ENCODE measurements at places on chromosomes 13 and 19.

GRCh38 chr19:53409505-53410204 is 14.7 kb downstream of the ZNF765 start:
- DNase-seq = no peak

DNA sequence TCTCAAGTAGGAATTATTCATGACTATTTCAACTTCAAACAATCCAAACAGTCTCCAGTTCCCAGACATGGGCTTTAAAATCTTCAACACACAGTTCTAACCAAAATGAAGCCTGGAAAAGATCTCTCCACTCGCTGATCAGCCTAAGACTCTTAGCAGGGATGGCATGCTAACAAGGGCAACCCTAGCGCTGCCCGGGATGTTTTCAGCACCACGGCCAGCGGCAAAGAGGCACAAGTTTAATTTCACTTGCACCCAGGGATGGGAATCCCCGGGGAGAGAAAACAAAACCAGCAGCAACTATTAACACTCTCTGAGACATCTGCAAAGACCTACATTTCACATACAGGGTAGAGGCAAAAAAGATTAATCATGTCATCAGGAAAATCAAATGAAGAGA is 43.0 kb downstream of the CACNA1A start:
- peak; percentile 13 for DNase-seq

DNA sequence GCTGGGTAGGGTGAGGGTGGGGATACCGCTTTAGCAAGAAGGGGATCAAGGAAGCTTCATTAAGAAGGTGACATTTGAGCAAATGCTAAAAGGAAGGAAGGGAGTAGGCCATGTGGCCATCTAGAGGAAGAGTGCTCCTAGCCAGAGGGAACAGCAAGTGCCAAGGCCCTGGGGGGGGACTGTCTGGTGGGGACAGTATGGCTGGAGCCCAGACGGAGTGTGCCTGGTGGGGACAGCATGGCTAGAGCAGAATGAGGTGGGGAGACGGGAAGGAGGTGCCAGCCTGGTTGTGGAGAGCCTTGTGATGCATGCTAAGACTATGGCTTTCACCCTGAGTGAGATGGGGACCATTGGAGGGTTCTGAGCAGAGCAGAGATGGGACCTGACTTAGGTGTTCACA is 2.1 kb upstream of the TGFB1 start:
- DNase-seq = no peak

- no peak for DNase-seq
Measured at GRCh38 chr19:42064432-42064831, 5.6 kb downstream of the GRIK5 start.

DNA sequence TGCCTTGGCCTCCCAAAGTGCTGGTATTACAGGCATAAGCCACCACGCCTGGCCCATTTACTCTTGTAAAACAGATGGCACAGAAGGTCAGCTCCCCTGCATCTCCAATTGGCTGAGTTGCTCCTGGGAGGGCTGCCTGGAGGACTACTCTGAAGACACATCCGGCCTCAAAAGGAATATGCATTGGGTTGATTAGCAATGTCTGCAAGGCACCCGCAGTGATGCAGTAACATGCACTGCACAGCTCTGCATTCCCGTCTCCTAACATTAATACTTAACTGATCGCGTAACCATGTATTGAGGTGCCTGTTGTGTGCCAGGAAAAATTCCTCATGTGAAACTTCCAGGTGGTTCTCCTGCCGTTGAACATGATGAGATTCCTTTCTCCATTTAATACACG is 5.0 kb downstream of the ELAVL3 start:
- no peak for DNase-seq

- no peak for DNase-seq
Measured at GRCh38 chr13:98563071-98563470, 13.8 kb downstream of the STK24 start.

DNA sequence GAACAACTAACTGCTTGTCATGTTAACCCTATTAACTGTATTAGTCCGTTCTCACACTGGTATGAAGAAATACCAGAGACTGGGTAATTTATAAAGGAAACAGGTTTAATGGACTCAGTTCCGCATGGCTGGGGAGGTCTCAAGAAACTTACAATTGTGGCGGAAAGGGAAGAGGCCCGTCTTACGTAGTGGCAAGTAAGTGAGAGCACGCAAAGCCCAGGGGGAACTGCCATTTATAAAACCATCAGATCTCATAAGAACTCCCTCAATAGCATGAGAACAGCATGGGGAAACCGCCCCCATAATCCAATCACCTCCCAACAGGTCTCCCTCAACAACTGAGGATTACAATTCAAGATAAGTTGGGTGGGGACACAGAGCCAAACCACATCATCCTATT is 34.7 kb downstream of the PHF11 start:
- DNase-seq = no peak

GRCh38 chr13:99072941-99073340 is 95.1 kb upstream of the DOCK9 start:
- DNase-seq = no peak

- peak; percentile 97 for DNase-seq
Measured at GRCh38 chr19:20661150-20661819, at the start of gene ZNF626. ZNF626 (minus strand) TSS chr19:20661571; CDS start chr19:20661446, 125 bp downstream.

GRCh38 chr13:41562541-41563178 is 105.3 kb downstream of the RGCC start:
- no peak for DNase-seq

DNA sequence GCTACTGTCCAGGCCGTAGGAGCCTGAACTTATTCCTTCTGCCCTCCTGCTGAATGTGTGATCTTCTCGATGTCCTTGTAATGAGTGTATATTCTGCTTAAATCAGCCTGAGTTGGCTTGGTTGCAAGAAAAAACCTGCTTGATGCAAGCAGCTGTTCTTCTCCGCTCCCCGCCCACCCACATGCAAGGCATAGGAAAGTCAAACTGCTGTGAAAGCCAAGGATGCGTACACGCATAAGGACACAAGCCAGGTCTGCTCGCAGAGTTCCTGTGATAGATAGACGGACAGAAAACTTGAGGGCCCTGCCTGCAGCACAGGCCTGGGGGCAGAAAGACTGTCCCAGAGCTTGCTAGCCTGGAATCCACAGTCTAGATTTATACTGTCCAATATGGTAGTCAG is 101.1 kb downstream of the DNAJC15 start:
- DNase-seq = no peak

- peak; percentile 81 for DNase-seq
Measured at GRCh38 chr13:76792731-76793347, 93.4 kb downstream of the KCTD12 start.

DNA sequence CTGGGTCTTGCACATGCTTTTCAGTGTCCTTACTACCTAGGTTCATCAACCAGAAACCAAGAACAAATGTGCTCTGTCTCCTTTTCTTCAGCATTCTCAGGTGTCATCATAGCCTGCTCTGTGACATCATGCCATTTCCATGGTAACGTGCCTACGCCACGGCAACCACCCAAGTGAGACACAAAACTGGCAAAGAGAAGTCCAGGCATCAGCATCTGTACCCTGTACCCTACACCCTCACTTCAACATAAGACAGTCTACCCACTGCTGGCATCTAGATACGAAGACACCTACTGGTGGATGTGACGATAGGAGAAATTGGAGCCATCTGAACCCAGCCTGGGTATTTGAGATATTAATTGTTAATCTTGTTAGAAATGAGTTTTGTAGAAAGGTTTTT is 13.3 kb downstream of the ZC3H4 start:
- no peak for DNase-seq

- DNase-seq = peak; percentile 47
Measured at GRCh38 chr13:28336193-28336657, 158.7 kb downstream of the FLT1 start.

- DNase-seq = peak; percentile 65
Measured at GRCh38 chr13:51838240-51838846, 6.6 kb downstream of the TMEM272 start.

DNA sequence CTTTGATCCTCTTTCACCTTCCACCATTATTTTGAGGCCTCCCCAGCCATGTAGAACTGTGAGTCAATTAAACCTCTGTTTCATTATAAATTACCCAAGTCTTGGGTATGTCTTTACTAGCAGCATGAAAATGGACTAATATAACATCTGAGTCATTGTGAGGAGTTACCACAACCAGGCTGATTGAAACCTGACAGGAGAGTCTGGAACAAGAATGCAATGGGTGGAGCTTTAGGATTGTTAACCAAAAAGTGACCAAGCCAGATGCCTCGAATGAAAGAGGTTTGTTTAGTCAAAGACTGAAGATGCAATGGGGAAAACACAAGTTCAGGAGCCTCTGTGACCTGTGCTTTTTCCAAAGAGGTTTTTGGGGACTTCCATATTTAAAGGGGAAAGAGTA is 659.0 kb downstream of the SLITRK6 start:
- DNase-seq = no peak

DNA sequence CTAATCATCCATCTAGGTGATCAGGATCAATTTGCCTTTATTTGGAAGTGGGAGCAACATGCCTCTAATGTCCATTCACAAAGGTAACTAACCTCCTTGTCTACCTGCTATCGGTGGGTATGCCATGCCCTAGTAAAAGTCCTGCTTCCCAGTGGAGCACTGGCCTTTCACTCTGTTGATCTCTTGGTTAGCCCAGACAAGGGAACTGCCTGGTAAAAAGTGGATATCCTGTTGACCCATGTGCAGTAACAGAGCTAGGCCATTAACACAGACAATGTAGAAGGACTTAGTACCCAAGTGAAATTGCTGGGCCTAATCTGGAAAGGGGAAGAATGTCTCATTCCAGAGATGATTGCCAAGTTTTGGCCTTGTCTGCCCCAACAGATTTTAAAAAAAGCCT is 171.5 kb upstream of the CSNK1A1L start:
- DNase-seq = peak; percentile 47

GRCh38 chr13:33550885-33551284 is 265.3 kb upstream of the STARD13 start:
- DNase-seq = no peak

DNA sequence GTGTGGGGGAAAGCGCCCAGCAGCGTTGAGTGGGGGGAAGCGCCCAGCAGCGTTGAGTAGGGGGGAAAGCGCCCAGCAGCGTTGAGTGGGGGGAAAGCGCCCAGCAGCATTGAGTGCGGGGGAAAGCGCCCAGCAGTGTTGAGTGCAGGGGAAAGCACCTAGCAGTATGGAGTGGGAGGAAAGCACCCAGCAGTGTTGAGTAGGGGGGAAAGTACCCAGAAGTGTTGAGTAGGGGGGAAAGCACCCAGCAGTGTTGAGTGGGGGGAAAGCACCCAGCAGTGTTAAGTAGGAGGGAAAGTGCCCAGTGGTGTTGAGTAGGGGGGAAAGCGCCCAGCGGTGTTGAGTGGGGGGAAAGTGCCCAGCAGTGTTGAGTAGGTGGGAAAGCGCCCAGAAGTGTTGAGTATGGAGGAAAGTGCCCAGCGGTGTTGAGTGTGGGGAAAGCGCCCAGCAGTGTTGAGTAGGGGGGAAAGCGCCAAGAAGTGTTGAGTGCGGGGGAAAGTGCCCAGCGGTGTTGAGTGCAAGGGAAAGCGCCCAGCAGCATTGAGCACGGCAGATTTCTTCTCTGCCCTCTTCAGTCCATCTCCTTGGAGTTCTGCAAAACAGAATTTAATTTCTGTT is 138.4 kb downstream of the ATP11A start:
- no peak for DNase-seq

GRCh38 chr13:71218960-71219359 is 648.0 kb downstream of the DACH1 start:
- DNase-seq = no peak

DNA sequence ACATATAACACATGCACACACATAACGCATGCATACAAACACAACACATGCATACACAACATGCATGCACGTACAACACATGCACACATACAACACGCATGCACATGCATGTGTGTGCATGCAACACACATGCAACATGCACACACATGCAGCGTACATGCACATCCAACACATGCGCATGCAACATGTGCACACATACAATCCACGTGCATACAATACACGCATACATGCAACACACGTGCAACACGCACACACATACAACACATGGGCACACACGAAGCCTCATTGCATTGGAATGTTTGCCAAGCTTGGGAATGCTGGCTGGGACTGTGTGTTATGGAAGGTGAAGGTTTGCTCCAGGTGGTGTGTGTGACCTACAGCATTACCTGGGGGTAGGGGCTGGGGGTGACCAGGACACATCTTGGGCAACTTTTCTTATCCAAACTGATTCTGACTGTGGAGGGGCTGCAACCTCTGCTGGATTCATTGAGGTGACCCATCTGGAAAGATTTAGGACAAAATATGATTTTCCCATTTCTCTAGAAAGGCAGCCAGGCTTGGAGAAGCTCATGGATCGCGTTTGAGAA is 58.9 kb downstream of the SPACA7 start:
- no peak for DNase-seq

DNA sequence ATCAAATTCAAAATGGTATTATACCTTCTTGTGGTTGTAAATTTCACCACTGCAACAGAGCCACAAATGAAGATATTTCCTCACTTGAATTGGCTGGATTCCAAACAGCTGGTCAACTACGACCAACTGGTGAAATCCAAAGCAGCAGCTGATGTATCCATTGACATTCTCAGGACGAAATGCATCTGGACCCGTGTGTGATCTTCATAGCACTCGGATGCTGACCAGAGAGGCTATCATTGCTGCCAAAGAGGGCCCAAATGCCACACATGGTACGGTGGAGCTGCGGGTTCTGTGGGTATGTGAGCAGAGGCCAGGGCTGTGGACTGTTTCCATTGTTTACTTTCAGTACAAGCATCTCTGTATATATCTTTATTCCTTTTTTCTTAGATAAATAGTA is 25.6 kb upstream of the PCCA start:
- no peak for DNase-seq

DNA sequence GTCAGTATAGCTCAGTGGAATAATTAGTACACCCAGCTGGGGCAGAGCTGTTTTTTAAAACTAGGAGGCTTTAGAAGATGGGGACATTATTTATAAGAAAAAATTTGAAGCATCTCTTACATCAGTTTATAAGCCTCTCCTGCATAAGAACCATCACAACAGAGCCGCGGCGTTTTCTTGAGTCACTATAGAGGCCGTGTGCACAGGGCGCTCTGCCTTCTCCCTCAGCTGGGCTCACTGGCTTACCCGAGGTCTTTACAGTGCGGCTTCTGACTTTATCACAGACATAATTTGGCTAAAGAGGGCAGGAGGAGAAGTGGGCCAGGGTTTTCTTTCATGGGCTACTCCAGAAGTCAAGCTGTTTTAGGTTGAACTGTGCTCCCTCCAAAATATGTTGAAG is 135.5 kb upstream of the RNF113B start:
- DNase-seq = no peak

DNA sequence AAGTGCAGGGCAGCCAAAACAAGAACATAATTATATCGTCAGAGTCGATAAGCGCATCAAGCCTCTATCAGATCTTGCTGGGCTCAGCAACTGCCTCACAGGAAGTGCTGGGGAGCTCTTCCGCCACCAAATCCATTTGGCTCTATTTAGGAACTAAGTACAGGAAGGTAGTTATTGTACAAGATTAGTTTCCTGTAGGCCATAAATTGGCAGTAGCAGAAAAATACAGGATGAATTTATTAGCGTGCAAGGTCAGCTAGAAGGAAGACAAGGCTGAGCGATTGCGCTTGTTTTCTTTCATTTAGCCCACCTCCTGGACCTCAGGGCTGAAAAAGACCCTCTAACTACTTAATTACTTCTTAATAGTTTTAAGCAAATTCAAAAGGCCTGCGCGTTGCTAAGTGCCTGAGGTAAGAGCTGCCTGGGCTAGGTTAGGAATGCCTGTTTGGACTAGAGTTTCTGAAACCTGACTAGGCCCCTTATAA is 118.5 kb downstream of the IRS2 start:
- no peak for DNase-seq

GRCh38 chr13:72314210-72314609 is 413.2 kb downstream of the MZT1 start:
- no peak for DNase-seq

All from fibroblast of the aortic adventitia (primary cell).